ENCODE measurements at places on chromosomes 5 and 9.

GRCh38 chr9:87102126-87102525, 154.8 kb upstream of the GAS1 start:
- no peak for DNase-seq

- no peak for DNase-seq
Measured at GRCh38 chr5:5467737-5468136, 45.3 kb downstream of the ICE1 start.

GRCh38 chr5:318341-318897, 3.1 kb upstream of the AHRR start:
- DNase-seq = no peak

DNA sequence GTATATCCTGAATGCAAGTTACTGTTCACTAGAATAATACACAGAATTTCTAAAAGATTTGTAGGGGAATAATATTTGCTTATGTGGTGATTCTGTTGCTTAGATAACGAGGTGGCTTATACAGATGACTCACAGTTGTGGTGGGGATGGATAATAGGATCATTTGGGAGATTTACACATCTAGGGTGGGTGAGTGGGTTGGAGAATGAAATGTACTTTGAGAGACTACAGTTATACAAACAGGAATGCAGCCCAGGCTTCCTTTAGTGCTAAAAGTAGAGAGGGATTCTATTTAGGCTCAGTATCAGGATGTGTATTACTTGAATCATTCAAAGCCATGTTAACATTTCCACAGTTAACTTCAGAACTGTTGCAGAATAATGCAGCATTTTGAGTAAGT, 1.8 kb downstream of the CTXN3 start:
- DNase-seq = no peak

DNA sequence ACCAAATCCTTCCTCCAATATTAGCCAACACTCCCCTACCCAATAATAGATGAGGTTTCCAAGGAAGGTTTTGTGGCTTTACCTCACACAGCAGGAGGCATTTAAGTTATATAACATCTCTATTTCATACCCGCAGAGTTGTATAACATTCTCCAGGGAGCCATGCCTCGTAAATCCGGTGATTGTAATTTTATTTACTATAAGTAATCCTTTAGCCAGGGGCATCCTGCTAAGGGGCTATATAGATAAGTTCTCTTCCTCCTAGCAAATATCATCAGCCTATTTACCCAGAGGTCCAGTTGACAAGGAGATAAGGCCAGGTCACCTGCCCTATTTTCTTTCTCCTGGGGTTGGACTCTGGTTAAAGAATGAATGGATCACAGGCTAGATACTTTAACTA, 2051.0 kb downstream of the EFNA5 start:
- no peak for DNase-seq

DNA sequence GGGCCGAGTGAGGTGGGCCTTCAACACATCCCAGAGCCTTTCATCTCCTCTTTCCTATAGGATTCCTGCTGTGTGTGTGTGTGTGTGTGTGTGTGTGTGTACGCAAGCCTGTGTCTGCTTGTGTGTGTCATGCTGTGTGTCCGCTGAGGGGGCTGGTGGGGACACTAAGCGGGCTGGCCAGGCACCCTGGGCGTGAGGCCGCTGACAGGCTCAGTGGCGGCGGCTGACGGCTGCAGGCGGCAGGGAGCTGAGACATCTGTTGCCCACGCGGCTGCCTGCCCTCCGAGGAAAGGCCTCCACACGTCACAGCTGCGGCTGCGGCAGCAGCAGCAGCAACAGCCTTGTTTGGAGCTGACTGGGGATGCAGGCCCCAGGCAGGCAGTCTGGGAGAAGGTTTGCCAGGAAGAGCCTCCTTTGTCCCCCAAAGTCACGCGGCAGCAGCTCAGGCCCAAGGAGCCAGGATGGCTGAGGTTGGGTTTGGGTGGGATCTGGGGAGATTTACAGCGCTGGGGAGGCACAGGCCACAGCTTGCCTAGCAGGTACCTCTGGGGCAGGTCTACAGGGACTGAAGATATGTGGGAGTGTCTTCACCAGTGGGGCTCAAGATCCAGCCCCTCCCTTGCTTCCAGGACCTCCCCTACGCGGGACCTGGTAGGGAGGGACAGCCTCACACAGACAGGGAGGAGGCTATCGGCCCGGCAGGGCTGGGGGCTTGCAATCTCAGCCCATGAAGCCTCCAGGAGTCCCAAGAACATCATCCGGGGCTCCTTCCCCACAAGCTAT, 1.8 kb downstream of the PDLIM4 start:
- DNase-seq = no peak

DNA sequence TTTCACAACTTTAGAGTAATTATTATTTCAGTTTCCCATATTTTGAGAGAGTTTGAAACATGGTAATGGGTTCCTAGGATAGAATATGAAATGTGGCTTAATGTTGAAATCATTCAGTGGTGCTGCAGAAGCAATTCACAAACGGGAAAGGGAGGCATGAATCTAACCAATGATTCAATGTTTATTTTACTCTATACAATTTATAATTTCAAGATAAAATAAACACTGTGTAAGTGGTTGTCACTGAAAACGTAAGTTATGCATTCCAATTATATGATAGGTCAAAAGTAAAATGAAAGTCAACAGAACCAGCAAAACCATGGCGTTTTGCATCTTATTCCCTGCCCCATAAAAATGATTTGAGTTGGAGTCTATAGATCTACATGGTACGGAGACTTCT, 1207.1 kb upstream of the CDH18 start:
- no peak for DNase-seq

GRCh38 chr5:6373081-6373846, 5.1 kb downstream of the MED10 start:
- no peak for DNase-seq

GRCh38 chr9:113895526-113895925, 19.4 kb downstream of the ZNF618 start:
- DNase-seq = no peak

- DNase-seq = no peak
Measured at GRCh38 chr9:19457693-19458009, 48.8 kb downstream of the ACER2 start.

DNA sequence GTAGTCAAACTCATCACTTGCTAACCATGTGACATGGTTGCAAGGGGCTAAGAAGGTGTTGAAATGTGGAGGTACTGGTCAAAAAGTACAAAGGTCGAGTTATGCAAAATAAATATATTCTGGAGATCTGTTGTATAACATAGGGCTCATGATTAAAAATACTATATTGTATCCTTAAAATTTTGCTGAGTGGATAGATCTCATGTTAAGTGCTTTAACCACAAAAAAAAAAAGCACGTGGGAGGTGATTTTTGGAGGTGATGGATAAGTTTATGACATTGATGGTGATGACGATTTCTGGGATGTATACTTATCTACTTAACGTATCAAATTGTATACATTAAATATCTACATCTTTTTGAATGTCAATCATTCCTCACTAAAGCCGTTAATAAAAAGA, 96.2 kb upstream of the PAPPA start:
- DNase-seq = no peak

DNA sequence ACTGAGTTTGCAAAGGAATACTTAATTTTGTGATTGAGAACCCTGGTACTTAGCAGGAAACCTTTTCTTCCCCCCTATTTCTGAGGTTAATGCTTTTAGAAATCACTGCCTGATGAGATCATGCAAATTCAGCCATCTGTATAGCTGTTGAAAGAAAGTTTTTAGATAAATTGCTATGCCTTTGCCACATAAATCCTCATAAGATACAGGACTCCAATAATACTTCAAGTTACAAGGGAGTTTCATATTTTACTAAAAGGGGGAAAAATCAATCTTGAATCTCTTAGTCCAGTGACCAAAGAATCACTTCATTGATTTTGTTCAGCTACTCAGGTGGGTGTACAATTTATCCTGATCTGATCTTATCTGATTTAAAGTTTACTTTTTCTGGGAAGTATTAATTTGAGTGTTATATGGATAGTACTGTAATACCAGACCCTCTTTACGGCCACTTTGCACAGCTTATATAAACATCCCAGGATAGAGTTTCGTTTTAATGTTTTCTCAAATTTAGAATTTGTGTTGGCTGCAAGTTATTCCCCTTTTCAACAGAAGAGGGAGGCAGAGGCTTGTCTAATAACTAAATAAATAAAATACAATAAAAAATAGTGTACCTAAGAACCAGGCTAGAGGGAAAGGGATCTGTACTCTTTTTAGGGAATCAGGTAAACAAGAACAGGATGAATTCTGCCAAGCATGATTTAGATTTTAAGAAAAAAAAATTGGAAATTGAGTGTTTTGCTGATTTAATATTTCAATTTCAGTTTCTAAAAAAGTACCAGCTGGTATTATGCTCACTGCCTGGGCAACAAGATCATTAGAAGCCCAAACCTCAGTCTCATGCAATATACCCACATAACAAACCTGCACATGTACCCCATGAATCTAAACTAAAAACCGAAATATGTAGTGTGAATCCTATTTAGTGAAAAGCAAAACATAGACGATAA, 69.1 kb downstream of the PSAT1 start:
- DNase-seq = no peak

DNA sequence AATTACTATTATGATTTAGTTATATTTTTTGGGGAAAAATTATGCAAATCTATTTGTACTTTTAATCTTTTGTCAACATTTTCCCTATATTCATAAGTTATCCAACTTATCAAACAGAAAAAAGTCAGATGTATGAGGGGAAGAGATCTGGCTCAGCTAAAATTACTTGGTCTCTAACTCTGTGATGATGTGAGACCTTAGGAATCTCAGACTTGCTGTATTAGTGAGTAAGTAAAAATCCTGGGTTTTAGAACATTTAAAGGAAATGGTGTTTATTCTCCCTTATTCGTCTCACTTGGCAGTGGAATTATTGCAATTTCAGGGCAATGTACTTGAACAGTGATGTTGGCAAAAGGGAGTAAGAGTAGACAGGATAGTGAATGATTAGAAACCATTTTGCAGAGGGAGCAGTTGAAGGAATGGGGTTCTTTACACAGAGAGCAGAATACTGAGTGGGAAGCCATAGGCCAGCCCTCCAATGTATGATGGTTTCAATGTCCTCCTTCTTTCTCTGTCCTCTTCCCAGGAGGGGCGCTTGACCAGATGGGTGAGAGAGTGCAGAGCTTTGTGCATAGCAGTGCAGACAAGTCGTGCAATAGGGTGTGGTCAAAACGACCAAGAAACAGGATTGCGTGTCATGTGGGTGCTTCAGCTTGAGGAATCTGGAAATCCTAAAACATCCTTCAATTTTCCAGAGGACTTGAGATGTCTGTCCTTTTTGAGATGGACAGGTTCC, 91.7 kb downstream of the TENT4A start:
- DNase-seq = no peak

DNA sequence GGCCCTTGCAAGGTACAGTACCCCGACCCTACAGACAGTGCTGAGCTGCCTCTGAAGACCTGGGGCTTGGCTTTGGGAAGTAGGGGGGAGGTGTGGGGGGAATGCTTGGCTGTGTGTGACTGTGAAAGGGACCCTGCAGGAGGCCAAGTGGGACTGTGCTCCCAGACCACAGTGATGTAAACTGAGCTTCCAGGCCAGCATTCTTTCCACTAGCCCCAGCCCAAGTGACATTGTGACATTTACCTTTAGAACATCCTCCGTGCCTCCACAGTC, 31.2 kb downstream of the HMCN2 start:
- no peak for DNase-seq

DNA sequence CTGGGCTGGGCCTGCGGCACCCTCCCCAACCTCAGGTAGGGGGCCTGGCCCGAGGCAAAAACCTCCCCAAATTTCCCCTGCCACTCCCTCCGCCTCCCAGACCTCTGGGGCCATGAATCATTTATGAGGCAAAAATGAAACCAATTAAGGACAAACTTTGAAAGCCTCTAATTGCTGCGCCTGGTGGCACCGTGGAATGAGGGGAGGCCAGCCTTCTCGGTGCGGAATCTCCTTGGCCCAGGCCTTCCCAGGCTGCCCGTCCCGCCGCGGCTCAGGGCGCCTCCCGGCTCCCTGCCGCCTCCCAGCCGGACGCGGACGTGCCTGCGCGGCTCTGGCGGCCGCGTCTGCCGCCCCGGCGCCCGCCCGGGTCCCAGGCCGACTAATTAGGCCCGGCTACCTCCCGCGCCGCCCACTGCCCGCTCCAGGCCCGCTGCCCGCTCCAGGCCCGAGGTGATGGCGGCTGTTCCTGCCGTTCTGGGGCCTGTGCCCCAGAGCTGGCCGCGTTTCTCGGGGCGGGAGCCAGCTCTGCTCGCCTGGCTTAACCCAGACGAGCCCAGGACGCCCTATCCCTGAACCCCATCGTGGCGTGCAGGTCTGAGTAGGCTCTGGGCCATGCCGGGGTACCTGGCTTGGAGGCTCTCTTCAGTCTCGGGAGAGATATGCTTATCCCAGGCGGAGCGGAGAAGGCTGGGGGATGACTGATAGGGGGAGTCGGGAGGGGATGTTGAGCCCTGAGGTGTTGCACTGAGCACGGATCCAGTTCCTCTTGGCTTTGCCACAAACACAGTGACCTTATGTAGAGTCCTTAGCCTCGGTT, 20.1 kb downstream of the CXXC5 start:
- DNase-seq = peak; percentile 54

GRCh38 chr5:111765613-111766571, 8.9 kb upstream of the NREP start:
- DNase-seq = no peak

GRCh38 chr5:16943846-16944678, 8.0 kb upstream of the MYO10 start:
- DNase-seq = no peak

- DNase-seq = no peak
Measured at GRCh38 chr9:98797491-98797890, 1.1 kb upstream of the ANKS6 start.

DNA sequence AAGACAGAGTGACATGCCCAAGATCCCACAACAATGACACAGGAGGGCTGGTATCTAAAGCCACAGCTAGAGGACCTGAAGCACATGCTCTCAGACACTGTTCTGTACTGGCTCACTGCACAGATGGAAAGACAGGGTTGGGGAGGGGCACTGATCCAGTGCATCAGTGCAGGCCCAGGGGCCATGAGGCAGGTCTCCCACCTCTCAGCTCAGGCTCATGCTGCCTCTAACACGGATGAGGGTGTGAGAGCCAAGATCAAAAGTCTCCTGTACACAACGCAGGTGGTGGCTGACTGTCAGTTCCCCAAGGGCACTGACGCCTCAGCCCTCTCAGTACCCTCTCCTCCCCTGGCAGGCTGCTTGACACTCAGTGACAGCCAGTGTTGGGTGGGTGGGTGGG, 10.9 kb downstream of the RAPGEF1 start:
- DNase-seq = no peak

DNA sequence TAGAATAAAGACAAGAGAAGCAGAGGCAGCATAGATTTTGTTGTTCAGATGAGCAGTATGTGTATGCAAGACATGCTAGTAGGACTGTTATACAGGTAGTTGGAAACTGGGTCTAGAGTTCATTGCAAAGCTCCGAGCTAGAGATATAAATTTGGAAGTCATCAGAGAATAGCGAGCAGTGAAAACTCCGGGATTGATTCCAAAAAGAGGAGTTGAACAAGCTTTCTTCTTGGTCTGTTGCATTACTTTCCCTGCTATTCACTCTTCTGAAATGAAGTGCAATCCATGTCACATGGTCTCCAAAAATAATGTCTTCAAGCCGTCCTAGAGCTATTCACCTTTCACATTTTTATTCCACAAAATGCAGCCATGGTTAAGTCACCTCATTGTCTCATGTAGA, 67.9 kb upstream of the ZNF462 start:
- DNase-seq = no peak
